ENCODE measurements at places on chromosomes 4 and X. TPM values are rescaled to one million over a fixed set of nuclear protein-coding genes. Genes with fewer than 3 reads are reported as not detected.

DNA sequence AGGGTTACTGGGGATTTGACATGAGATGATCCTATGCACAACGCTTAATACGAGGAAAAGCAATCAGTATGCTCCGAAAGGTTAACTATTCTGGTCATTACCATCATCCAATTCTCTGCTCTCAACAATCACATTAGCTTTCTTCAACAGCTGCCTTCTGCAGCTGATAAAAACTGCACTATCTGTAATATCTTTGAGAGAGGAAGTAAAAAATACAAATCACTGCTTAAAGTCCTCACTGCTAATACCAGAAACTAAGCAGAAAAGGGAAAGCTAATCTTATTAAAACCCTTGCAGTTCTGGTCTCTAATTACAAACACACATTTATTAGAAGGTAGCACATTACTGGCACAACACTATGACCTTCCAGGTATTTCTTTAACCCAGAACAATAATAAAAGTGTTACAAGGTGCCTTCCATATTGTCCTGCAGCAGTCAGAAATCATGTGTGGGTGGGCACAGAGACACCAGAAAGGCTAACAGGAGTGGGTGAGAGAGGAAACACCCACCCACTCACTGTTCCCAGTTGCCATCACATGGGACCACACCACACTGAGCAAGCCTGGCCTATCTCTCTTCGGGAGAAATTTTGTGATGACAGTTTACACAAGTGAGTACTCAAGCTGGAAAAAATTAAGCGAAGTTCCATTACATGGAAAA lies 71.0 kb downstream of the RELL1 start:
- no peak for DNase-seq

GRCh38 chrX:44305921-44306320 lies 37.6 kb downstream of the EFHC2 start:
- no peak for DNase-seq

DNA sequence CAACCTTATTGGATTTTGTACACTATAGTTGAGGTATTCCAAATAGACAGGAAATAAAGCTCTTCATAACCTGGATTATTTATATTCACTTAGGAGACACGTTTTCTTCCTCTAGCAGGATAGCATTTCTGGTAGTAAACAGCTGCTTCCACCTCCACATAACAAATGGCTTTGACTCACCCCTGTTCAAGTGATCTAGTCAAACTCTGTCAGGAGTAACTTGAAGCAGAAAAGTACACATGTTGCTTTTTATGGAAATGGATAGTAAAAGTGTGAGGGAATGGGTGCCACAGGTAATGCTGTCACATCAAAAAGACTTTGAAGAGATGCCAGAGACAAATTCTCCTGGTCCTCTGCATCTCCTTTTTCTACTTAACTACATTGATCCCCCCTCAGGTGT lies 258.7 kb upstream of the SLC7A11 start:
- no peak for DNase-seq

DNA sequence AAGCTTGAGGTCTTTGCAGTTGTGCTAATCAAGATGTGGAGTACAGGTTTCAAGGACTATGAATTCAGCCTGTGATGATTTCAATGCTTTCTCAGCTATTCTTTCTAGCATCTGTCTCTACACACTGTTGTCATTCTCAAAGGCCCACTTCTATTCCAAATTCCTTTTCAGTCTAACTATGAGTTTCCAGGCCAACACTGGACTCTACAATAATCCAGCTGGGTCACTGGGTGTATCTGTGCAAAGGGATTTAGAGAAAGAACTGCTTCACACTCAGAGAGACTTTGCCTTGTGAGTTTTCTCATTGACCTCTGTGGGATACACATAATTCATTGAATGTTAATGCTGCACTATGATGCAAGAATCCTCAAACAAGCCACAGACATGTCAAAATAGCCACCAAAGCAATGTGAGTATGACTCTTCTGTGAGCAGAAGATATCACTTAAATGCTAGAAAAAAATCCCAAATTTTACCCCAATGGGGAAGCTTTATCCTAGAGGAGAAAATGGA lies 171.8 kb upstream of the CLNK start:
- no peak for DNase-seq

DNA sequence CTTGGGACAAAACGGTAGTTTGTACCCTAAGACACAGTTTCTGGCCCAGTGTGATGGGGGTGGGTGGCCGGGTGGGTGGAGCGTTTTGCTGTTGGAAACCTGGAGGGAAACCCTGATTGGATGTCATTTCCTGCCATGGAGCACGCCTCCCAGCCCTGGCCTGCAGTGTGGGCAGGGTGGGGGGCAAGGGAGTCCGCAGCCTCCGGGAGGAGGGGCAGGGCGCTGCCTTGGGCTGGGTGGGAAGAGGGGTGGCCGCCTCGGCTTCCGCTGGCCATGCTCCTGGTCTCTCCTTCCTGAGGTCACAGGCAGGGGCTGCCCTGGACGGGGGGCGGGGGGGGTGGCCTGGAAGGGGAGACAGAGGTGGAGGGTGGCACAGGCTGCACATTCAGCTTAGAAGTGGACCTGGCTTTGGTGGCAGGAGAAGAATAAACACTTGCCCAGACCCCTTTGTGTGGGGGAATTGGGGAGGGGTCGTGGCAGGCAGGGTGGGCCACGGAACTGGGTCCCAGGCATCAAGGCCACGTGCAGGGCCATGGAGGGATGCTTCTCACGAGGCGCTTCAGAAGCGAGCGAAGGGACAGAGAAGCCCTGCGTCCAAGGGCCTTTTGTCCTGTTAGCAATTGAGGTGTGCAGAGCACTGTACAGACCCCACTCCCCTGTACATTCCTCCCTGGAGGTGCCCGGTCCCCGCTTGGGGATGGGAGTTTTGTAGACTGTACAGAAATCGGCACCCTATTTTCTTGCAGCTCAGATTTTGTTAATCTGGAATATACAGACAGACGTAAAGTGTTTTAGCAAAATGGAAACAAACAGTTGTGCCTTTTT lies 6.2 kb downstream of the NAT8L start:
- DNase-seq: no peak

GRCh38 chrX:72025236-72025770 lies 106.4 kb downstream of the RTL5 start:
- no peak for DNase-seq

- DNase-seq: peak; percentile 3
These were observed 353.0 kb downstream of the IDS start for GRCh38 chrX:149151805-149152757.

DNA sequence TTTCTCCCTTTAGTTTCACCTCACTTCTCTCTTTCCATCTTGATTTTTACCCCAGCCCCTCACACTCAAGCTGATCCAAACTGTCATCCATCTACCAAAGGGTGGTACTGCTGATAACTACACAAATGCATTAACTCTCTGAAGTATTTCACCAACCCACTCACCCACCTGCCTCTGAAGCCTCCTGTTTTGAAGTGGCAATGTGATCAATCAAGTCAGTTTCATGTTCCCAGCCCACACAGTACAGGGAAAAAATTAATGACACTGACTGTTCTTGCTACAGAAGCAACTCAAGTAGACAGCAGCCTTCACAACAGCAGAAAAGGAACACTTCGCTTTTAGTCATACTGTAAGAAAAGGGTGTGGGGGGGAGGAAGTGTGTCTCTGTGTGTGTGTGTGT lies 183.0 kb upstream of the NOCT start:
- no peak for DNase-seq

DNA sequence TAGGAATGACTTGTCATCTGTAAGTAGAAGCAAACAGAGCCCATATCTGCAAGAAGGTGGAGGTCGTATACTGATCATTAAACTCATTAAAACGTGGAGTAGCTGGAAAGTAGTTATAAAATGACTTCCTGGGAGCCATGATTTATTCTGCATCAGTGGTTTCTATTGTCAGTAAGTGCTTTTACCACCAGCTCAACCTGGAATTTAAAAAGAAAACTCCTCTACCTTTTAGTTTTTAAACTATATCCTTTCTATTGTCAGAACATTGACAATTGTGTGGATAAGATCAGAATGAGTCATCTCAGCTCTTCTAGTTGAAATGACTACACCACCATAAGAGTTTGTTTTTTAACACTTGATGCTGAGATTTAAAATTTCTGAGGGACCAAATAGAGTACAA lies 651.2 kb upstream of the GALNT7 start:
- no peak for DNase-seq

- peak; percentile 2 for DNase-seq
These were observed 24.1 kb upstream of the PBDC1 start for GRCh38 chrX:76148753-76149152.

- no peak for DNase-seq
These were observed 17.3 kb downstream of the TBC1D14 start for GRCh38 chr4:6926681-6927478.

- DNase-seq: no peak
These were observed 30.9 kb upstream of the TENM3 start for GRCh38 chr4:182212211-182212761.

GRCh38 chr4:82802911-82803310 lies 4.3 kb upstream of the SCD5 start:
- DNase-seq: no peak

GRCh38 chr4:147773261-147774184 lies 41.6 kb downstream of the ARHGAP10 start:
- DNase-seq: peak; percentile 17

DNA sequence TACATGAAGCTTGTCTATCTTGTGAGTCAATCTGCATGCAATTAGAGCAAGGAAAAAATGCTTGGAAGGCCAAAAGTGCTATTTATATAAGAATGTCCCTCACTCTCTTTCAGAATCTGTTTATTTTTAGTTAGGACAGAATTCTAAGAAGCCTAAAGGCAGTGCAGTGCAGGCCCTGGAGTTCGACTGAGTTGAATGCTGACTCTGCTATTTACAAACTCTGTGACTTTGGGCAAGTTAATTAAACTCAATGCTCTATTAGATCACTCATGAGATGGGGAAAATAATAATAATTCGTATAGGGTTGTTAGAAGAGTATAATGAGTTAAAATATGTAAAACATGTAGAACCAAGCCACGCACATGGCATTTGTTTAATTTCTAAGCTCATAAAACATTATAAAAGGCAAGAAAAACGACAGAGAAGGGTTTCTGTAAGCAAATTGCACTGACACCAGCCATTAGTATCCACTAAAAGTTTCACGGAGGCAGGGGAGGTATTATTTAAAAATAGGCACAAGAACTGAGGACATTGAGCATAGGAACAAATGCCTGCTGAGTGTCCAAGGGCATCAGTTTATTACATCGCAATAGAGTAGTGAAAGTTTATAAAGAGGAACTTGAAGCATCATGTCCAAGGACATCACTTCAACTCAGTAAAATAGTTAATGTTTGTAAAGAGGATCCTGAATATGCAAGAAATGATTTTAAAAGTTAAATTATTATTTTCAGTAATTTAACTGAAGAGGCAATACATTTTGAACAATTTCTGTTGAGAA lies 115.0 kb upstream of the INPP4B start:
- DNase-seq: no peak

GRCh38 chrX:108312957-108313356 lies 125.3 kb downstream of the COL4A6 start:
- peak; percentile 71 for DNase-seq

- no peak for DNase-seq
These were observed 136.7 kb downstream of the PARM1 start for GRCh38 chr4:75069493-75070074.

DNA sequence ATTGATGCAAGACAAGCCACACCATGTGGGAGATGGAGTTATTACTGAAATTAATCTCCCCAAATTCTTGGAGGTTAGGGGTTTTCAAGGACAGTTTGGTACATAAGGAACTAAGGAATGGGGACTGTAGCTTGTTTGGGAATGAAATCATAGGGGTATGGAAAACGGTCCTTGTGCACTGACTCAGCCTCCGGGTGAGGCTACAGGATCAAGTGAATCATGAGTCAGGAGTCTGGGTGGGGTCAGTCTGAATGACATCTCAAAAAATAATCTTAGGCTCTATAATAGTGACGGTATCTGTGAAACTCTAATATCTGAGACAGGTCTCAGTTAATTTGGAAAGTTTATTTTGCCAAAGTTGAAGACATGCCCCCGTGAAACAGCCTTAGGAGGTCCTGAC lies 128.5 kb upstream of the CYSLTR1 start:
- DNase-seq: peak; percentile 28

DNA sequence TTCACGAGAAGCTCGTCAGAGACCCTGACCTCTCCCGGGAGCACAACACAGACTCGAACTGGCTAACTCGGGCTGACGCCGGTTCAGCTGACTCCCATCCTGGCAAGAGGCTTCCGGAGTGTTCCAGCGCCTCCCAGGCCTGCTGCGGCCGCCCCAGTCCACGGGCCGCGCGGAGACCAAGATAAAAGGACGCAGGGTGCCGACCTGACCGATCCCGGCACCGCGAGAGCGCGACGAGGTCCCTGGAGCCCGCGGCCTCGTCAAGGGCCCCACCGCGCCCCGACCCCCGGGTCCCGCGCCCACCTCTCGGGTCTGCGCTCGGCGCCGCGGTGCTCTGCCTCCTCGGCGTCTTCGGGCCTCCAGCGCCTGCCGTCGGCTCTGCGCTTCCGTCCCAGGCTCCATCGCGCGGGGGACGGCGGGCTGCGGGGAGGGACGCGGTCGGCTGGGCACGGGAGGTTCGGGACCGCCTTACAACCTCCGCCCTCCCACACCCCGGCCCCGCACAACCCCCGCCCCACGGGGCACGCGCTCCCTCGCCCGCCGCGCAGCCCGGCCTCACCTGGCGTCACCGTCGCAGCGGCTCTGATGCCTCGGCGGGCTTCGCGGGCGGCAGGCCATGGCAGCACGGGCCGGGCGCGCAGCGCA lies 426 bp downstream of the SLBP start:
- DNase-seq: no peak

- DNase-seq: no peak
These were observed 22.6 kb downstream of the WDR1 start for GRCh38 chr4:10093801-10094552.

DNA sequence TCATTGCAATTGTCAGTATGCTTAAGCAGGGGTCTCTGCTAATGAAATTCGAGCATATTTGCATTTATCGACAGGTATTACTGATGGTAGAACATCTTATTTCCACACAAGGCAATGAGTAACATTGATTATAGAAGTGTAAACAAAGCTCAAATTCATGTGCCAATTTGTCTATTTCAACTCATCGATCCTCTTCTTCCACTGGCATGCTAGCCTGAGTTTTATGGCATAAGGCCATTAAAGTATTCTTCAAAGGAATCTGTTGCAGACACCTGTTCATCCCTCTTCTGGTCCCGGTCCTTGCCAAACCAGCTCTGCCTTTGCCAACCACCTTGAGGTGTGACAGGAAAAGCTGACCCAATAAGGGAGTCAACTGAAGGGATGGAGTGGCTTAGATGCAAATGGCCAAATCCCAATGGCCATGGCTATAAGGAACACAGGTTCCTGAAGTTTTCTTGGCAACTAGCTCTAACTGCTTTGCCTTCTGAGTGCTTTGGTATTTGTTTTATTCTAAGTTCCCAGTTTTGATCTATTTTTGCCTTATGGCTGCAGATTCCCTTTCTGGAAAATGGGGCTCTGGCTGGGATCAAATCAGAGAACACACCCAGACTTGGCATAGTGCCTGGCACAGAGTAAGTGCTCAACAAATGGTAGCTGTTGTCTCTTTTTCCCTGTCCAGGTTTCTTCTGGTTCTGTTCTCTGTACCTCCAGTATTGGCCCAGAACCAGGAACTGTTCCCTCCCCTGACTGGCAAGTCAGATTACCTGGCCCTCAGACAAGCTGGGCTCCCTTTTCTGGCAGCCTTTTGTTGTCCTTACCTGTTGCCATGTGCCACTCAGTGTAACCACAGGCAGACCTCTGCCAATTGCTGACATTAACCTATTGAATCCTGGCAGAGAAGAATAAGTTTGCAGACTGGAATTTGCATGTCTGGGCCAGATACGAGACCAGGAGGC lies 63.1 kb downstream of the RTL9 start:
- no peak for DNase-seq

The CT83 gene
- not detected for total RNA-seq

The RPS6KA6 gene
- not detected for total RNA-seq

The RNF212 gene
- not detected for total RNA-seq

The SORBS2 gene
- total RNA-seq: 0.10 TPM

The AKAP14 gene
- total RNA-seq: not detected

The CT55 gene
- not detected for total RNA-seq

The LONRF3 gene
- total RNA-seq: not detected

Measured in MG63 (cell line).